ENCODE measurements at places on chromosomes 2 and 18. TPM values are rescaled to one million over a fixed set of nuclear protein-coding genes. Genes with fewer than 3 reads are reported as not detected.

AKAIN1 gene
- total RNA-seq: not detected

BCL2 gene
- total RNA-seq: 6.4 TPM

RNF144A gene
- 21.7 TPM for total RNA-seq

CCBE1 gene
- total RNA-seq: 0.32 TPM

NEU2 gene
- total RNA-seq: not detected

KIF1A gene
- total RNA-seq: 2.4 TPM

SERPINB3 gene
- total RNA-seq: not detected

COA5 gene
- 59.3 TPM for total RNA-seq

RAD51AP2 gene
- total RNA-seq: 0.41 TPM

CRIM1 gene
- 26.1 TPM for total RNA-seq

TMEM247 gene
- not detected for total RNA-seq

GCG gene
- total RNA-seq: 0.39 TPM

THSD7B gene
- total RNA-seq: 0.63 TPM

RFTN2 gene
- 2.7 TPM for total RNA-seq

EVX2 gene
- 0.16 TPM for total RNA-seq

MOGAT1 gene
- total RNA-seq: not detected

TP53I3 gene
- 10.4 TPM for total RNA-seq

IL1RN gene
- 1.3 TPM for total RNA-seq

CDK15 gene
- 0.26 TPM for total RNA-seq

DSG1 gene
- 0.44 TPM for total RNA-seq

Data from motor neuron (in vitro differentiated cells).